ENCODE measurements at places on chromosomes 5 and 9. TPM values are rescaled to one million over a fixed set of nuclear protein-coding genes. Genes with fewer than 3 reads are reported as not detected.
A peak's percentile ranks its signal among the peaks of the same experiment; 100 is the strongest.

PROP1 gene
- total RNA-seq = not detected

C9 gene
- total RNA-seq = not detected

IL7R gene
- total RNA-seq = not detected

SLC6A3 gene
- 0.85 TPM for total RNA-seq

NDOR1 gene
- total RNA-seq = 25.4 TPM

WDR31 gene
- 0.63 TPM for total RNA-seq

MYMK gene
- not detected for total RNA-seq

SPINK4 gene
- total RNA-seq = not detected

FAM81B gene
- total RNA-seq = not detected

G3BP1 gene
- total RNA-seq = 345 TPM

DNA sequence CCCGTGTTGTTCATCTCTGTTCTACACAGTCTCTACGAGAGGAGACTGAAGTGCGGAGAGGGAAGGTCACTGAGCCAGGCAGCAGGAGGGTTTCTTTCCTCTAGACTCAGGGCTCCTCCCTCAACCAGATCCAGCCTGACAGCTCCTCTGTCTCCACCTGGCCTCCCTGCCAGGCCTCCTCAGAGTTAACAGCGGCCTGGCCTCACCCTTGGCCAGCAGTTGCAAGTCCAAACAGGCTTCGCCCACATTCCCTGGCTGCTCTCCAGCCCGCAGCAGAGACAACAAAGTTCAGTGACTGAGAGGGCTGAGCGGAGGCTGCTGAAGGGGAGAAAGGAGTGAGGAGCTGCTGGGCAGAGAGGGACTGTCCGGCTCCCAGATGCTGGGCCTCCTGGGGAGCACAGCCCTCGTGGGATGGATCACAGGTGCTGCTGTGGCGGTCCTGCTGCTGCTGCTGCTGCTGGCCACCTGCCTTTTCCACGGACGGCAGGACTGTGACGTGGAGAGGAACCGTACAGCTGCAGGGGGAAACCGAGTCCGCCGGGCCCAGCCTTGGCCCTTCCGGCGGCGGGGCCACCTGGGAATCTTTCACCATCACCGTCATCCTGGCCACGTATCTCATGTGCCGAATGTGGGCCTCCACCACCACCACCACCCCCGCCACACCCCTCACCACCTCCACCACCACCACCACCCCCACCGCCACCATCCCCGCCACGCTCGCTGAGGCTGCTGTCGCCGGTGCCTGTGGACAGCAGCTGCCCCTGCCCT, at the start of gene HRCT1:
TSS of gene HRCT1 (plus strand) at position 291 of the 768 bp plus-strand sequence. CDS start at position 377, 86 bp downstream.
- no peaks in the 10 kb centered on the region for H3K27me3 ChIP-seq
- no peak within 1 kb of the TSS for H3K27ac ChIP-seq
- peaks cover 20% of the 10 kb centered on the region for H3K4me1 ChIP-seq

DNA sequence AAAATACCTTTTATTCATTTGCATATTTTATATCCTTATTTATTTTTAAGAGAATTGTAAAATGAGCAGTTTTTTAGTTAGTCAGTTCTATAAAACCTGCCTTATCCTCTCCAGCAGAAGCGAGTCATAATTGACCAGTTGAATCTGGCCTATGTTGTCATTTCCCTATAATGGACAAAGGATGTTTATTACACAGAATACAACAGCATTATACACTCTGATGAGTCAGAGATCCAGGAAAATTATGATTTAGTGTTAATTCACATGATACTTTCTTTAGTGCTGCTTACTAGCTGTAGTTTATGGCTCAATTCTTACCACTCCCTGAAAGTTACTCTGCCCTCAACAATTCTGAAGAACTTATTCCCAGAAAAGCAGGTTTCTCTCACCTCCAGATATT, 26.8 kb upstream of the LURAP1L start:
- no peak overlapping the region for H3K4me3 ChIP-seq
- DNase-seq = no peak
- H3K36me3 ChIP-seq = no peaks in the 10 kb centered on the region
- H3K27me3 ChIP-seq = no peaks in the 10 kb centered on the region
- no peak overlapping the region for H3K27ac ChIP-seq

- H3K4me3 ChIP-seq = no peak overlapping the region
- no peak overlapping the region for H3K27ac ChIP-seq
- no peaks in the 10 kb centered on the region for H3K27me3 ChIP-seq
- no peaks in the 10 kb centered on the region for H3K4me1 ChIP-seq
- DNase-seq = no peak
These were observed 257.2 kb downstream of the KCTD16 start for GRCh38 chr5:144427866-144428265.

DNA sequence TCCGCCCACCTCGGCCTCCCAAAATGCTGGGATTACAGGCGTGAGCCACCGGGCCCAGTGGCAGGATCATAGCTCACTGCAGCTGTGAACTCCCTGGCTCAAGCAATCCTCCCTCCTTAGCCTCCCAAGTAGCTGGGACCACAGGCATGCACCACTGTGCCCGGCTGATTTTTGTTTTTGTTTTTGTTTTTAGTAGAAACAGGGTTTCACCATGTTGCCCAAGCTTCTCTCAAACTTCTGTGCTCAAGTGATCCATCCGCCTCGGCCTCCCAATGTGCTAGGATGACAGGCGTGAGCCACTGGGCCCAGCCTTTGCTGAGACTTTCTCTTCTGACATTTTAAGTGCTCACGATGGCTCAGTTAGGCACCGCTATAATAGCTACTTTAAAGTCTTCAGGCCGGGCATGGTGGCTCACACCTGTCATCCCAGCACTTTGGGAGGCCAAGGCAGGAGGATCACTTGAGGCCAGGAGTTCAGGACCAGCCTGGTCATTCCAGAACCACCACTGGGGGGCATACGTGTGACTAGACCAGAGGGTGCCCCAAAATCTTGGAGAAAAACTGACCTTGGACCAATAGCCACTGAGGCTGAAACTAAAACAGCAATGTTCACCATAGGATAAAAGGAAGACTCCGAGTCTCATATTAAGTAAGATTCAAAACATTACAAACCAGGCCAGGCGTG, 3.1 kb upstream of the ENTPD8 start:
- no peak for DNase-seq
- H3K36me3 ChIP-seq = no peaks in the 10 kb centered on the region
- no peak overlapping the region for H3K4me3 ChIP-seq
- no peak overlapping the region for H3K27ac ChIP-seq

GRCh38 chr5:100668511-100668910, 133.3 kb downstream of the FAM174A start:
- no peak for DNase-seq
- H3K36me3 ChIP-seq = no peaks in the 10 kb centered on the region
- no peaks in the 10 kb centered on the region for H3K27me3 ChIP-seq
- H3K4me1 ChIP-seq = no peaks in the 10 kb centered on the region

GRCh38 chr5:116626945-116627679, 52.5 kb upstream of the SEMA6A start:
- H3K4me3 ChIP-seq = no peak overlapping the region
- no peak for DNase-seq
- no peak overlapping the region for H3K27ac ChIP-seq
- peaks cover 15% of the 10 kb centered on the region for H3K4me1 ChIP-seq

- no peak overlapping the region for H3K4me3 ChIP-seq
- H3K36me3 ChIP-seq = no peaks in the 10 kb centered on the region
- H3K27ac ChIP-seq = peak overlapping the region; percentile 93
- no peaks in the 10 kb centered on the region for H3K27me3 ChIP-seq
These were observed 1.8 kb upstream of the RNF44 start for GRCh38 chr5:176538989-176539384.

GRCh38 chr5:79845448-79846197, 145.4 kb downstream of the MTX3 start:
- H3K27me3 ChIP-seq = no peaks in the 10 kb centered on the region
- H3K4me1 ChIP-seq = no peaks in the 10 kb centered on the region
- no peaks in the 10 kb centered on the region for H3K36me3 ChIP-seq
- H3K27ac ChIP-seq = no peak overlapping the region
- no peak for DNase-seq

- H3K36me3 ChIP-seq = no peaks in the 10 kb centered on the region
- no peak overlapping the region for H3K4me3 ChIP-seq
- peaks cover 28% of the 10 kb centered on the region for H3K4me1 ChIP-seq
- DNase-seq = no peak
- peak overlapping the region; percentile 45 for H3K27ac ChIP-seq
- no peaks in the 10 kb centered on the region for H3K27me3 ChIP-seq
These were observed 203.9 kb downstream of the FBXL7 start for GRCh38 chr5:15703901-15704300.

GRCh38 chr5:53827211-53827651, 266.8 kb downstream of the NDUFS4 start:
- DNase-seq = no peak
- no peaks in the 10 kb centered on the region for H3K27me3 ChIP-seq
- no peaks in the 10 kb centered on the region for H3K4me1 ChIP-seq
- 0 out of 2 replicates have a peak, but pooled peaks cover 3% of the 10 kb centered on the region for H3K36me3 ChIP-seq
- no peak overlapping the region for H3K27ac ChIP-seq

DNA sequence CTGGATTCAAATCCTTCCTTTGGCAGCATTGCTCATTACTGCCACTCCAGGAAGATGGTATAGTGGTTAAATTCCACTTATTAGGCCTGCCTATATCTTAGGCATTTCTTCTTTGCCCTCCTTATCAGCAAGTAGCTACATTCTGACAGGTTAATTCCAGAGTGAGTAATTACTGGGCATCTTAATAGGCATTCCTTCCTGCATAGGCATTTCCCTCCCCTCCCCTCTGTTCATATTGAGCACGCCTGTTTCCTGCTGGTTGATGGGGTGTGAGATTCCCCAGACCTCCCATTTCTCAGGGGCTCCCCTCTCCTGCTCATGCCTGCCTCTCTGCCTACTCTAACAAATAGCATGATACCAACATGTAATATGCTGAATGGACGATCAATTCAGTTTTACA, 305.9 kb downstream of the CYLC2 start:
- no peak overlapping the region for H3K27ac ChIP-seq
- H3K4me1 ChIP-seq = no peaks in the 10 kb centered on the region
- DNase-seq = peak; percentile 0
- H3K27me3 ChIP-seq = no peaks in the 10 kb centered on the region
- peaks cover 10% of the 10 kb centered on the region for H3K36me3 ChIP-seq
- no peak overlapping the region for H3K4me3 ChIP-seq

DNA sequence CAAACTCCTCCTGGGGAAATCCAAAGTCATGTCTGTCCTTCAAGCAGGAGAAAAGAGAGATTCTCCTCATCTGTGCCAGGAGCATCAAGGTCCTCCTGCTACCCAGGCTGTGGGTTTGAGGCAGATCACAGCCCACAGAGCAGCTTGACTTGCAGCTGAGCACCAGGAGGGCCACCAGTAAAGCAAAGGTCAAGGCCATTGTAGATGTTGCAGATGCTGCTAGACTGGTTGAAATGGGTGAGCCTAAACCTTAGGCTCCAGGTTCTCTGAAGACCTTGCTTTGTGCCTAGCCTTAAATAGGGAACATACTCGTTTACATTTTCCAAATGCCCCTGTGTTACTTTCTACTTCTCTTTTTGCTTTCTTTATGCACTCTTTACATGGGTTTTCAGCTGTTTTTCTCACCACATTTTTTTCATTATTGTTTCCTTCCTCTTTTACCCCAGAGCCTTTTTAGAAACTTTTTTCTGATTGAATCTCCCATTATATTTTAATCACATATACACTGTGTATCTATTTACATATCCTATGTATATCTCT, at the start of gene IFNA2:
TSS of gene IFNA2 (minus strand) at position 268 of the 540 bp plus-strand sequence. CDS start at position 199, 69 bp downstream.
- H3K4me3 ChIP-seq = no peak within 1 kb of the TSS
- H3K36me3 ChIP-seq = no peaks in the 10 kb centered on the region
- 0 out of 2 replicates have a peak, but pooled peaks cover 8% of the 10 kb centered on the region for H3K4me1 ChIP-seq
- H3K27me3 ChIP-seq = no peaks in the 10 kb centered on the region

- H3K36me3 ChIP-seq = no peaks in the 10 kb centered on the region
- no peak overlapping the region for H3K27ac ChIP-seq
- peaks cover 9% of the 10 kb centered on the region for H3K4me1 ChIP-seq
- H3K27me3 ChIP-seq = peaks cover 21% of the 10 kb centered on the region
- no peak for DNase-seq
- no peak overlapping the region for H3K4me3 ChIP-seq
These were observed 16.0 kb upstream of the PHF19 start for GRCh38 chr9:120892748-120893610.

DNA sequence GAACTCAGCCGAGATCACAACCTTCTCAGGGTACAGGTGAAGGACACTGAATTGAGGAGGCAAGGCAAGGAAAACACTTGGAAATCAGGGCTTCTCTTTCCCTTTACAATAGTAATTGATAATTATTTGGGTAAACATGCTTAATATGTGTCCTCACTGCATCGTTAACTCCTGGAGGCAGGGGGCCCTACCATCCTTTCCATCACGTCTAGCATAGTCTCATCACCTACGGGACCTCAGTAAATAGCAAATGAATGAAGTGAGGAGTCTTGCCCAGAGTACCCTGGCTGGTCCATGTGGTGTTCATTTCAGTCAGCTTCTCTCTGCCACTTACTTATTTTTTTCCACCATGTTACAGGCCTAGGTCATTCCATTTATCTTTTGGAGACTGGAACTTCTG, 2.3 kb downstream of the F2RL1 start:
- H3K4me1 ChIP-seq = peaks cover 17% of the 10 kb centered on the region
- H3K27me3 ChIP-seq = peaks cover 33% of the 10 kb centered on the region
- peak overlapping the region; percentile 98 for H3K4me3 ChIP-seq
- no peak overlapping the region for H3K27ac ChIP-seq

DNA sequence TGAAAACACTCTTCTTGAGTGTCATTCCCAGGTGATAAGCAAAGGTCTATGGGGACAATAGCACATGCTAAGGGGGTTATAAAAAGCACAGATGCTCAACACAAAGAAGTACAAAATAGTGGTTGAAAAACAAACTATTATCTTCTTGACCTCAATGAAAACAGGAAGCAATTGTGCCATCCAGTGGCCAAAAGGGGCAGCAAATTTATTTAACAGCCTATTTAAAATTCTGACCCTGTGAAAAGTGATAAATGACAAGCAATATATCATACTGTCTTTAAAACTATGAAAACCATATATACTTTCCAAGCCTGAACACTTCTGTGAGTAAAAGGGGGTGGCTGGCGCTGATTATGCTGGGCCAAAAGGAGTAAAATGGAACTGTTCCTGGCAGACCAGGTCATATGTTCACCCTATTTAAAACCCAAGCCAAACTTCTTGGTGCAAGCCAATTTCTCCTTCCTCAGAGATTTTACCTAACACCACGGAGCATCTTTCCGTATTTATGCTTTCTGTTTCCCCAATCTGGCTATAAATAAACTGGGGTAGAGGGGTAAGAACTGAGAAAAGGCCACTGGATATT, 29.7 kb downstream of the TEX10 start:
- H3K4me3 ChIP-seq = no peak overlapping the region
- no peaks in the 10 kb centered on the region for H3K4me1 ChIP-seq
- H3K27me3 ChIP-seq = no peaks in the 10 kb centered on the region
- DNase-seq = peak; percentile 70
